ENCODE measurements at places on chromosomes 6 and 20.

DNA sequence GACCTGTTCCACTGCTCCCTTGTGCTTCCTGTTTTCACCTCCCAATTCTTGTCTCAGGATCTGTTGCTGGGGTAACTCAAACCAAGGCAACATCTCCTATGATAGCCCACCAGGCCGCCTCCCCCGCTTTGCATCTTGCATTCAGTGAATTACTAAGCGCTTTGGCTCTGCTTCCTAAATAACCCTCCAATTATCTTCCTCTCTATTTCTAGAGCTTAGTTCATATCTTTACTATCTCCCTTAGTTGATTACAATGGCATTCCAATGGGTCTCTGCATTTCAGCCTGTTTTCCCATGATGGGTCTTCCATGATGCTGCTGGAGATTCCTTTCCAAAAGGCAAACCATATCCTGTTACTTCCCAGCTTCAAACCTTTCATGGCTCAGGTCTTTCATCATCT, 117.2 kb upstream of the FERMT1 start:
- DNase-seq = no peak

- DNase-seq = no peak
These were observed 910 bp upstream of the ADTRP start for GRCh38 chr6:11779329-11780096.

DNA sequence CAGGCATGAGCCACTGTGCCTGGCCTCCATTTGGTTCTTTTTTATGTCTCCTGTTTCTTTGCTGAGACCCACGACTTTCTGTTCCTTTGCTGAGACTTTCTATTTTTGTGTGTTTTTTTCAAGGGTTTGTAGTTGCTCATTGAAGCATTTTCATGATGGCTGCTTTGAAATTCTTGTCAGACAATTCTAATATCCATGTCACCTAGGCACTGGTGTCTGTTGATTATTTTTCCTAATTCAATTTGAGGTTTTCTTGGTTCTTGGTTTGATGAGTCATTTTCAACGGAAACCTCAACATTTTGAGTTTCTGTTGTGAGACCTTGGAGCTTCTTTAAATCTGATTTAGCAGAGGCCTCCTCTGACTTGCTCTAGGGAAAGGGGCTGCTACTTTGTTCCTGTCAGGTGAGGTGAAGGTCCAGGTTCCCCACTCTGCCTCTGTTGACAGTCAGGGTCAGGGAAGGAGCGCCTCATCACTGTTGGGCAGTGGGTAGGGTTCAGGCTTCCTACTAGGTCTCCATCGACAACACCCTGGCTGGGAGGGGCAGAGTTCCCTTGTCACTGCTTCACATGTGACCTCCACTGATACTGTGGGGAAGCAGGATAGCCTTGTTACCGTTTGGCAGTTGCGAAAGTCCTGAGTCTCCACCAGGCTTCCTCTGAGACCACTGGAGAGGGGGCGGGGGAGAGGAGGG, 67.2 kb upstream of the RNF24 start:
- DNase-seq = no peak

DNA sequence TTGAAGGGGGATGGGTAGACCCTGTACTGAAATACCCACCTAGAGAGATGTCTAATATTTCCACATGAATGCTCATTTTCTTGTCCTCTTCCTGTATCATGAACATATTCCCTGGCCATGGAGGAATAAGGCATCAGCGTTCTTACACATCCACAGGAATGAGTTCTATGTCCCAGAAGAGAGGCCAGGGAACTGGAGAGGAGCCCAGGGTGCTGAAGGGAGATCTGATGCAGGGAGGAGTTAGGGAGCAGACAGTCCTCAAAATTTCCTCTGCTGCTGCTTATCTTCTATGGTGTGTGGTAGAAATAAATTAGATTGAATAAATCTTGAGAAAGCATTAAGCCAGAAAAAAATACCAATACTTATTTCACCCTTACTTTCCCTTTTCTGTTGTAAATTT, 295.0 kb downstream of the KCNQ5 start:
- no peak for DNase-seq

- DNase-seq = no peak
These were observed 9.0 kb upstream of the CCN6 start for GRCh38 chr6:112044856-112045255.

DNA sequence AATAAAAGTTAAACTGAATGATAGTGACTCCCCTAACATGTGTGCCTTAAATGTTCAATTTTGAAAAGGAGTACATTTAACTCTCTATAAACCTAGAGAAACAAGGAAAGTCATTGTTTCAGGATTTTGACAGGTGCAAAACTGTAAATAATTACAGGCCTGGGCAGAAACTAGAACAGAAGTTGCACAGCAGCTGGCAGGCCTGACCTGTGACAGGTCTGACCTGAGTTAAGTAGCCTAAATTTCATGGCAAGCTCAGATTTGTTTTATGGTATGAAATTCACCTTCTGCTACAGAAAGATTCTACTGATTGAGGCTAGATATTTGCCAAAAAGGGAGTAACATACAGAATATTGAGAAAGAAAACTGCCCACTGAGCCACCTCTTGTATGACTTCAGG, 166.1 kb downstream of the CDKAL1 start:
- DNase-seq = no peak

GRCh38 chr6:7417684-7418083, 28.1 kb downstream of the RIOK1 start:
- DNase-seq = no peak

- no peak for DNase-seq
These were observed 3.6 kb downstream of the AVP start for GRCh38 chr20:3080939-3081388.

GRCh38 chr6:159252955-159253508, 83.8 kb downstream of the FNDC1 start:
- no peak for DNase-seq

GRCh38 chr20:4592316-4593148, 129.2 kb upstream of the PRND start:
- no peak for DNase-seq

- no peak for DNase-seq
These were observed 79.8 kb downstream of the PRDM1 start for GRCh38 chr6:106165885-106166485.

DNA sequence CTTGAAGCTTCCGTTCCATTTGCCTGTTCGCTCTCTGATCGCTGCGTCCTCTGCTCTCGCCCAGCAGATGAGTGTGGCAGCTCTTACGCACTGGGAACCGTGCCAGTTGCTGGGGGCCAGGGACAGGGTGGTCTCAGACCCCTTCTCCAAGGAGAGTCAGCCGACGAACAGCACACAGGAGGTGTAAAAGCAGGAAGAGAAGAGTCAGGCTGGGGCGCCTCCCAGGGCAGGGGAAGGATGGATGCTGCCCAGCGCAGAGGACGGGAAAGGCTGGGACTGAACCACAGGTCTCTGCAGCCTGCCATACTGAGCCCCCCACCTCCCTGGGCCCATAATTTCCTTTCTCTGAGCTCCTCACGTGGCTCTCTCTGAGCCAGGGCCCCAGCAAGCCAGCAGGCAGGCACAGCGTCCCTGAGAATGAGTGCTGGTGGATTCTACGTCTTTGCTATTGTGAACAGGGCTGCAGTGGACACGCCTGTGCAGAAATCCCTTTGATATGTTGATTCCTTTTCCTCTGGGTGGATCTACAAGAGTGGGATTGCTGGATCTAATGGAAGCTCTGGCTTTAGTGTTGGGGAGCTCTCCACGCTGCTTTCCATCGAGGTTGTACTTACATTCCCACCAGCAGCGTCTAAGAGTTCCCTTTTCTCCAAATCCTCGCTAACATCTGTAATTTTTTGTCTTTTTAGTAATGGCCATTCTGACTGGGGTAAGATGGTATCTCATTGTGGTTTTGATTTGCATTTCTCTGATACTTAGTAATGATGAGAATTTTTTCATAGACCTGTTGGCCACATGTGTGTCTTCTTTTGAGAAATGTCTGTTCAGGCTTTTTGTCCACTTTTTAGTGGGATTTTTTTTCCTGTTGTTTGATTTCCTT, 104.1 kb downstream of the PSMB1 start:
- DNase-seq = no peak

GRCh38 chr6:17666646-17667045, 40.1 kb downstream of the NUP153 start:
- no peak for DNase-seq

- no peak for DNase-seq
These were observed 23.6 kb downstream of the OR2B2 start for GRCh38 chr6:27888566-27888965.

- DNase-seq = peak; percentile 37
These were observed 20.4 kb downstream of the WFDC3 start for GRCh38 chr20:45771182-45771759.

DNA sequence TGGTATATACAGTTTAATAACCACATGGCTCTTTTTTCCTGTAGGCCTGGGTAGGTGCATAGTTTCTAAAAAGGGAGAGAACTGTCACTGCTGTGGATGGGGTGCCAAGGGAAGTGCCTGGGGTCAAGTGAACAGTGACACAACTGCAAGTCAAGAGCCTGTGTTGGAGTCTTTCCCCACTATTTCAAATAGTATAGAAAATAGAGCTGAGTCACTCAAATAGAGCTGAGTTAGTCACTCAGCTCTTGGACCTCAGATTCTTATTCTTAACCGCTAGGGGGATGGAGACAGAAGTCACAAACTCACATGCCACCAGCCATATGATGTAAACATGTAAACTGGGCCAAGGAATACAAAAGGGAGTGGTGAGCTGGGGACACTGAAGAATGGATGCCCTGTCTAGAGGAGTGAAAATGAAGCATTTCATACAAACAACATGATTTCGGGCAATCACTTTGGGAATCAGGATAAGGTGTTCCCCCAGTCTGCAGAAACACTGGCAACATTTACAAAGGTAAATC, 2.1 kb downstream of the NQO2 start:
- DNase-seq = no peak

GRCh38 chr6:90000864-90001731, 106.8 kb downstream of the GJA10 start:
- no peak for DNase-seq

GRCh38 chr6:31721351-31722020, at the start of gene LY6G6C:
TSS of gene LY6G6C (minus strand) at chr6:31721746. CDS start at chr6:31721679, 67 bp downstream.
- DNase-seq = no peak

GRCh38 chr6:90483116-90483839, 103.6 kb downstream of the MAP3K7 start:
- DNase-seq = no peak

GRCh38 chr6:34692280-34692679, 4.3 kb downstream of the ILRUN start:
- no peak for DNase-seq

GRCh38 chr20:23227976-23228375, 122.6 kb upstream of the NXT1 start:
- DNase-seq = no peak

- no peak for DNase-seq
These were observed 2.2 kb downstream of the QKI start for GRCh38 chr6:163416557-163417253.

DNA sequence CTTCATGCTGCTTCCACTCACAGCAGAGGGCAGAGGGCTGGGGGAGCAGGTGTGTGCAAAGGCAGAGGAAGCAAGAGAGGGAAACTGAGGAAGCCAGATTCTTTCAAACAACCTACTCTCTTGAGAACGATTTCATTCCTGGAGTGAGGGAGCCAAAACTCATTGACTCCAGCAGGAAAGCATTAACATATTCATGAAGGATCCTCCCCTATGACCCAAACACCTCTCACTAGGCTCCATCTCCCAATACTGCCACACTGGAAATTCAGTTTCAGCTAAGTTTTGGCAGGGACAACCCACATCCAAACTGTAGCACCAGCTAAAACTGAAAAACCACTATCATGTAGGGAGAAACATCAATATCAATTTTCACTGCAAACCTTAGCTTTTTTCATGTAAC, 125.1 kb downstream of the OLIG3 start:
- no peak for DNase-seq

GRCh38 chr6:40733770-40734396, 146.7 kb upstream of the LRFN2 start:
- DNase-seq = no peak

DNA sequence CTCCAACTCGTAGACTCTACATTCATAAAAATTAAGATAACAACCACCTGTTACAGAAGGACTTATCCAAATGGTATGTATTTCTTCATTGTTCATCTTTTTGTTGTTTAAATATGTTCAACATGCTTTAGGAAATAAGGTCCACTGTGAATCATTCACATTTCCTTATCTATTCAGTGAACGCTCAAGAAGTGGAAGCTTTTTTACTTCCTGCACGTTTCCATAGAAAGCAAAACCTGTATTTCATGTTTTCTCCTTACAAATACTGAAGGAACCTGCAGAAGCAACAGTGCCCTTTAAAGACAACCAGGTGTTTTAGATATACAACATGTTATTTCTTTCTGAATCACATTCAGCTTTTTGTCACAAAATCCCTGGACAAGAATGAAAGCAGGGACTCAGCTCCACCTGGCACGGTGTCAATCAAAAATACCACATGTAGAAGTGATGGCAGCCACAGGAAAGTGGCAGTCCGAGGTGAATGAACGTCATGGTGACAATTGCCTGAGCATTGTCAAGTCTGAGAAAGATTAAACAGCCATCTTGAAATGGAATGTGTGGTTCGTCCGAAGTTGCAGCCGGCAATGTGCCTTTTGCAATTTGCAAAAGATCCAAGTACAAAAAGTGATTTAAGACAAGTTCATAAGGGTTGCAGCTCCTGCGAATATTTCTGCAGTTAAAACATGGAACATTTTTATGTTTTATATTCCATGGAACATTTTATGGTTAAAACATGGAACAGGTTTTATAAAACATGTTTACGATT, 66.7 kb upstream of the RIPOR2 start:
- no peak for DNase-seq

- no peak for DNase-seq
These were observed 4.1 kb upstream of the TBC1D32 start for GRCh38 chr6:121338366-121338765.

GRCh38 chr6:122361314-122361979, 38.0 kb upstream of the HSF2 start:
- no peak for DNase-seq

- no peak for DNase-seq
These were observed 10.2 kb upstream of the TMEM170B start for GRCh38 chr6:11527274-11527870.

GRCh38 chr6:31767096-31767645, 4.7 kb downstream of the SAPCD1 start:
- no peak for DNase-seq

- DNase-seq = no peak
These were observed 98.4 kb downstream of the MRPL14 start for GRCh38 chr6:44028789-44029310.

DNA sequence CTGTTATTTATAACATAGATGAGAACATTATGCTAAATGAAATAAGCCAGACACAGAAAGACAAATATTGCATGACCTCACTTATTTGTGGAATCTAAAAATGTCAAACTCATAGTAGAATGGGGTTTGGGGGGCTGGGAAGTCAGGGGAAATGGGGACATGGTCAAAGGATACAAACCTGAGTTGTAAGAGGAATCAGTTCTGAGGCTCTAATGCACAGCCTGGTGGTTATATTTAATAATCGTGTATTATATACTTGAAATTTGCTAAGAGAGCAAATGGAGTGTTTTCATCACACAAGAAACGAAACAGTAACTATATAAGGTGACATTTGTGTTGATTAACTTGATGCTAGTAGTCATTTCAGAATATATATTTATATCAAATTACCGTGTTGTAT, 40.8 kb upstream of the GFOD1 start:
- DNase-seq = no peak

GRCh38 chr20:51607170-51607569, 64.7 kb upstream of the NFATC2 start:
- no peak for DNase-seq
